Activated T-cell treated with anti-CD3 and anti-CD28 coated beads, Interleukin-2, amount 50 U/mL, for 24 hours (primary cell): ENCODE measurements at places on chromosomes 7 and 10.

- no peak for DNase-seq
Measured at GRCh38 chr10:49091450-49092210, 23.7 kb downstream of the VSTM4 start.

GRCh38 chr7:47580811-47581331, 1.0 kb downstream of the TNS3 start:
- DNase-seq, result no peak

GRCh38 chr10:132592790-132593383, 55.3 kb downstream of the INPP5A start:
- no peak for DNase-seq

DNA sequence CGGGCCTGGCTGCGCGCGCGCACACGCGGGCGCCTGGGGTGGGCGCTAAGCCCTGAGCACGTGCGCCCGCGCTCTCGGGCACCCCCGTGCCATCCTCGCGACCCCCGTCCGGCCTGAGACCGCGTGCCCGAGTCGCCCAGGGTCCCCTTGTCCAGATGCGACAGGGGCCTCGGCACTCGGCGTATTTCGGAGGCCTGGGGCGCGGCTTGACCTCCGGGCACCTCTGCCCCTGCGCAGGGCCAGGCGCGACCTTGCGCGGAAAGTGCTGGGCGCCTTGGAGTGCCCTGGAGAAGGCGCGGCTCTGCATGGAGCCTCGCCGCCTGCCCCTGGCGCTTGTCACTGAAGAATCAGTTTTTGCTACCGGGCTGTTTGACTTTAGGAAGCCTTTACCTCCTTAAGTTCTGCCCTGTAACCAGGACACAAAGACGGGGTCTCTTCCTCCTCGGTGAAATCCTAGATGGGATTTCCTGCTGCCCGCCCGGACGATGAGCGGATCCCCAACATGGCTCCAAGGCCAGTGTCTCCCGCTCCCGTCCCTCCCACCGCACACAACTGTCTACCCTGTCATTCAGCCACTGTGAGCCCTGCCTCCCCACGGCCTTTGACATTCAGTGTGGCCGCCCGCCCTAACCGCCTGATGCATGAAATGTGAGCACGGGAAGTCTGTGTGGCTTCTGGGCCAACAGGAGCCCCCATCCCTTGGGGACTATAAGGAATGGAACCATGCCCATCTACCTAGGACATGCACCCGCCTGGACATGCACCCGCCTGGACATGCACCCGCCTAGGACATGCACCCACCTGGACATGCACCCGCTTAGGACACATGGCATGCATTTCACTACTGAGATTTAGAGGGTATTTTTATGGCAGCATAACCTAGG, 1.1 kb upstream of the STK32C start:
- DNase-seq, result no peak

GRCh38 chr7:84912993-84913635, 273.7 kb downstream of the SEMA3D start:
- DNase-seq, result no peak

GRCh38 chr10:23417254-23417653, 21.6 kb upstream of the OTUD1 start:
- DNase-seq, result no peak

GRCh38 chr10:103800789-103801540, 54.4 kb downstream of the SH3PXD2A start:
- DNase-seq, result peak; percentile 43

DNA sequence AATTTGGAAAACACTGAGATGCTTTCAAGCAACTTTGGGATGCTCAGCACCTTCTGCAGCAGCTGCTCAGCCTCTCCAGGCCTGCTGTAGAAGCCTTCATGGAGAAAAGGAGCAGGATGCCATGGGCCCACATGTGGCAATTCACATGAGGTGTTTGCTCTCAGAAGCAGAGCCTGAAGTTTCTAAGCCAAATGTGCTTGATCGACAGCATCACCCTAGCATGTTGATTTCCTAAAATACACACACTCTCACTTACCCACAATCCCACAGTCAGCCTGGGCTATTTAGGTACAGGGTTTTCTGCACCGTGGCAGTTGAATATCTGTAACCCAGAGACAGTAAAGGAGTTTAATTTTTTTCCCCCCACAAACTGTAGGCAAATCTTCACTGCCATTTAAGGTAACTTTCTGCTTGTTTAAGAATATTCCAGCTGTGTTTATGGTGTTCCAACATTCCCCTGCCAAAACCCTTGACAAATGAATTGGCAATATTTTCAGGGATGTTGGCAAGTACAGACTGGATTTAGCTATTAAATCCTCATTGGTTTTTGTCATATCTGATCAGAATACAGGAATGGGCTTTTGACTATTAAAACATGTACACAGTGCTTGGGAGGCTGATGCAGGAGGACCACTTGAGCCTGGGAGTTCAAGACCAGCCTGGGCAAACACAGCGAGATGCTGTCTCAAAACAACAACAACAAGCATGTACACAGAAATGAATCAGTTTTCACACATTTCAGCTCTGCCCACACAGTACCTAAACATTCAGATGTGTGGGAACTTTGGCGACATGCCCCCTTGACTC, 244.2 kb downstream of the CELF2 start:
- DNase-seq, result no peak

- DNase-seq, result no peak
Measured at GRCh38 chr7:51528172-51528571, 211.6 kb upstream of the COBL start.

- DNase-seq, result no peak
Measured at GRCh38 chr7:43585562-43585961, 2.7 kb downstream of the STK17A start.

DNA sequence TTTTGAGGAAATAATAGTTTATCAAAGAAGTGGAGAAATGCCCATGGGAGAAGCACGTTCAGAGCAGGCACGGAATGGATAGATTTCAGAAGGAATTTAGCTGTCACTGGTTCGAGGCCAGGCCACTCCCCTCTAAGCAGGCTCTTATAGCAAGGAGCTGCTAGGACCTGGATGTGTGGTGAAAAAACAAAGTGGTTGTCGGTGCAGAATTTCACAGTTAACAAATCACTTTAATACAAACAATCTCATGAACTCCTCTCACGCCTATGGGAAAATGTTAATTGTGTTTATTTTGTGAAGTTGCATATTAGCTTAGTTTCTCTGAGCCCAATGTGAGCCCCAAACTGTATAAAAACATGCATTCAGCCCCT, 176.3 kb downstream of the PKD1L1 start:
- DNase-seq, result no peak

DNA sequence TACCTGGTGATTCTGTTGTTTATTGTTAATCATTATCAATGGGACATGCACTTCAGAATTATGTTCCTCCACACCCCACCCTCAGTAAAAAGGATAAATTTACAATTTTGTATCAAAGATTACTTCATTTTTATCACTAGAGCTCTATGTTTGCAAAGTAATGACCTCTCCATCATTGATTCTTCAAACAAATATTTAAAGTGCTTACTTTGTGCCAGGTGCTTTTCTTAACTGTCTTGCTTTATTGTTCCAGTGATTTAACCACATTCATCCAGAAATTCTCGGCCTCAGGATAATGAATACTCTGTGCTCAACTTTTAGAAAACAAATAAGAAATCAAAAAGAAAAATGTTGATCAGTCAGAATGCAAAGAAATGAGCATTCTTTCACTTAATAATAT, 144.9 kb upstream of the FOXP2 start:
- no peak for DNase-seq

DNA sequence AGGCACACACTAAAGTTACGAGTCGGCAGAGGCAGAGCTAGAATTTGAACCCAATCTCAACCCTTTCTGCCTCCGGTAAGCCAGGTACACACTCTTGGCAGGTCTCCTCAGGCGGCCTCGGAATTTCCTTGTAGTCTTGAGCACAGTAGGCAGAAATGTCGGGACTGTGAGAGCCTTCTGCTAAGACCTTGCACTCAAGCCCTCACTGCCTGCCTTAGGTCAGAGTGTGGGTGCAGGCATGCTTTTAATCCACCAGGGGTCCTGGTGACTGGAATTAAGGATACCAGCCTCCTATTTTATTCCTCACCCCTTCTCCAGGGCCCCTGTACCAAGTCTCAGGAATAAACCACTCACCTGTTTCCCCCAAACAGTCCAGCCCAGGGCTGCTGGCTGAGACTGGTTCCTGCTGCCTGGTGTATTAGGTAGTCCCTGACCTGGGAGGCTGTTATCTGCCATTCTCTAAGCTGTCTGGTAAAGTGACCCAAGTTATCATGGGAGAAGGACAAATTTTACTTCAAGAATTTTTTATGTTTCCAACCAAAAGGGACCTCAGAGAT, 855 bp downstream of the ATP6V1F start:
- DNase-seq, result peak; percentile 63

- DNase-seq, result no peak
Measured at GRCh38 chr7:23299770-23300300, 696 bp downstream of the MALSU1 start.

DNA sequence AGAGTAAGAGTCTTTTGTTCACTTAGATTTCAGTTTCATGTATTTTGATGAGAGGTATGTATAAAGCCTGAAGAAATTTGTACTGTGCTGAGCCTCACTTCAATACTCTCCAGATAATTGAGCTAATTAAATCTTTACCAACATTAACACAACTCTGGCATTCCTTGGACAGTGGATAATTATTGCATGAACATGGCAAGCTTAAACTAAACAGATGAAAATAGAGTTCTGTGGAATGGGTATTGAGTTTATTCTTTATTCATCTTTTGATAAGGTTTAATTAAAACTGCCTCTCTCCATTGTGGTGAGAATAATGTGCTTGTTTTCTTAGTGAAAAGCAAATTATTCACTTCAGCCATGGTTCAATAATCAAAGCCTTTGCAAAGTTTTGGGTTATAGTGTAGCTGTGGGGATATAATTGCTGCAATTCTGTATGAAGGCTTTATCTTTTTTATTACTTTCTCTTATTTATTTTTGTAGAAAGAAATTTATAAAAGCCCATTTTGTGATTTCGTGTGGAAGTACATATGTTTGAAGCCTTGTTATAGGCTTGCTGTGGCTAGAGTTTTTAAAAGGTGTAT, 126.4 kb upstream of the FZD1 start:
- no peak for DNase-seq

DNA sequence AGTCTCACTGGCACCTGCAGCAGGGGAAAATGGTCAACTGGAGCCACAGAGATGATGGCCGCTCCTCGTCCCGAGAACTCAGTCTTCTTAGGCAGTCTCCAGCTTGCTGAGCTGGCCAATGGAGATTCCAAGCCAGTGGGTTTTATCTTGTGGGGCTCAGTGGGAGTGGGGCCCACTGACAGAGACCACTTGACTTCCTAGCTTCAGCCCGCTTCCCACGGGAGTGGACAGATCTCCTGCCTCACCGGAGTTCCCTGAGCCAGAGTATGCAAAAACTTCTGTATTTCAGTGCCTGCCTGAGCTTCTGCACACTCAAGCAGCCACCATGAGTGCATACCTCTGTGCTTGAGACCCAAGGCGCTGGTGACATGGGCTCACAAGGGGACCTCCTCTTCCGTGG, 105.8 kb downstream of the ZWINT start:
- no peak for DNase-seq

DNA sequence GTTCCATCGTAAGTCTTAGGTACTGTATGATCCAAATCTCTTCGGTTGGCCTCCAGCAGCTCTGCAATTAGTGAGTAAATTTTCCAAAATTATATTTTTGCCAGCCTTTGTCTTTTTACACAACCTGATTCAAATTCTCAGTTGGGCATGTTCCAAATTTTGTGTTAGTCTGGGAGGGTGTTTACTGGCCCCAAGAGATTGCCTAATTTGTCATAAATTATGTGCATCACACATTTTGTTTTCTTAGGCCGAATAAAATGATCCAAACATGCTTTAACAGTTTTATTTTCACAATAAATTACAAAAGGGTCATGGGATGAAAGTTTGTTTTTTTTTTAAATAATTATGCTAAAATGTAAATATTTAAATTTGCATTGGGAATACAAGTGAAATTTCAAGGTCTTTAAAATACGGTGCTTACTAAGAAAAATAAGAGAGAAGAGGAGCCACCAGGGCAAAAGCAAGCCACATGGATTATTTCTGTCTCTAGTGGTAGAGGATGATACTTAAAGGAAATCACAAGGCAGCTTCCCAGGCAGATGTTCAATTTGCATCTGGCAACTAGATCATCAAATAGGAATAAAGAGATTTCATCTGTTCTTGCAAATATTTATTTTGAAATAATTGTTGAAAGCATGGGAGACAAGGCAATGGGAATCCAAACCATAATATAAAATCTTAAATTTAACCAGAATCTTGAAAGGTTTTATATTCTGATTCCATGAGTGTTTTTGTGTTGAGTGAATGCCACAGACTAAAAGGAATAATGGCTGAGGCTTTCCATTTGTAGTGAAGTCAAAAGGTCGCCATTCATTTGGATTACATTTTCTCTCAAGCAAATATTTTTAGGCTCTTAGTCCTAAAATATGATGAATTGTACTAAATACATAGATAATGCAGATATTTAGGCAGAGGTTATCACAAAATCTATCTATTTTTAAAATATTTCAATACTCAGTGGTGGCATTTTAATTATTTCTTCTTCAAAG, 111.1 kb downstream of the MDFIC start:
- no peak for DNase-seq

- DNase-seq, result no peak
Measured at GRCh38 chr10:116698364-116698763, 44.0 kb downstream of the HSPA12A start.

DNA sequence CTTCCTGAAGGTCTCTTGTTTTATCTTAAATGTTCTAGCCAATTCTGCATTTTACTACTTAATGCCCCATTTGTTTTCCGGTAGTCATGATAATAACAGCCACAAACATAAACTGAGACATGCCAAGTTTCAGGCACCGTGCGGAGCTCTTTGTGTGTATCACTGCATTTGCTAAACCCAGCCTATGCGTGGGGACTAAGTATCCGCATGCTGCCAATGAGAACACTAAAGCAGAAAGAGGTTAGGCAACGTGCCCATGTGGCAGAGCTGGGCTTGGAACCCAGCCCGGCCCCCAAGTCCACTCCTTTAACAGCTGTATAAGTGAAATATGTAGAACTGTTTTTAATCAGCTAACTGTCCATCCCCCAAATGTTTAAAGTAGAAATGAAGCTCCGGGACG, 54.1 kb downstream of the SLIT1 start:
- no peak for DNase-seq

GRCh38 chr7:103632972-103633371, 187.0 kb upstream of the SLC26A5 start:
- no peak for DNase-seq

GRCh38 chr10:83892737-83893136, 246.6 kb upstream of the GHITM start:
- DNase-seq, result no peak

DNA sequence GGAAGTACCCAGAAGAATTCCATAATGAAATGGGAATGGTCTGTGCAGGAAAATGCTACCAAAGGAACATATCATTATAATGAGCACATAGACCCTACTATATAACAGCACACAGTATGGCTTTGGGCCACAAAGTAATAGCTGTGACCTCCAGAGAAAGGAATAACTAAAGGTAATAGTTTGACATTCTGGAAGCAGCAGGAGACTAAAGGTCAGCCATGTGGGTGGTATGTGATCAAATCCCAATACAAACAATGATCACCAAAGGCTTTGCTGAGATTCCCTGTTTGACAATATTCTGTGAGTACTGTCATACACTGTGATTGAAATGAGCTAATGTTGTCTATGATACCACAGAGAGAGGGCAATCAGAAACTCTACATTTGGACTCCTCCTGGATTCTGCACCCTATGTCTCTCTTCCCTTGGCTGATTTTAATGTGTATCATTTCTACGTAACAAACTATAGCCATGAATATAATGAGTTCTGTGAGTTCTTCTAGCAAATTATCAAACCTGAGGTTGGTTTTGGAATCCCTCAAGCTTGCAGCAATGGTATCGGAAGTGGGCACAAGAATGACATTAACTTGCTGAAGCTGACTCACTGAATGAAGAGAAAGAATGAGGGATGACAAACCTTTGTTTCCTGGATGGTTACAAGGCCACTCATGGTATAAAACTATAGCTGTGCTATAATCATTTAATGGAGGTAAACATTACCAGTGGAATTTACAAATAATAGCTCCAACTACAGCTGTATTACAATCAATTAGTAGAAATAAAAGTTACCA, 99.6 kb downstream of the JMJD1C start:
- no peak for DNase-seq
